Brain microvascular endothelial cell (primary cell): ENCODE measurements at places on chromosomes 2 and 18.

- DNase-seq = no peak
Observed at GRCh38 chr2:216880509-216881184, 20.8 kb upstream of the TNP1 start.

- no peak for DNase-seq
Observed at GRCh38 chr2:168705534-168706470, 96.6 kb upstream of the NOSTRIN start.

DNA sequence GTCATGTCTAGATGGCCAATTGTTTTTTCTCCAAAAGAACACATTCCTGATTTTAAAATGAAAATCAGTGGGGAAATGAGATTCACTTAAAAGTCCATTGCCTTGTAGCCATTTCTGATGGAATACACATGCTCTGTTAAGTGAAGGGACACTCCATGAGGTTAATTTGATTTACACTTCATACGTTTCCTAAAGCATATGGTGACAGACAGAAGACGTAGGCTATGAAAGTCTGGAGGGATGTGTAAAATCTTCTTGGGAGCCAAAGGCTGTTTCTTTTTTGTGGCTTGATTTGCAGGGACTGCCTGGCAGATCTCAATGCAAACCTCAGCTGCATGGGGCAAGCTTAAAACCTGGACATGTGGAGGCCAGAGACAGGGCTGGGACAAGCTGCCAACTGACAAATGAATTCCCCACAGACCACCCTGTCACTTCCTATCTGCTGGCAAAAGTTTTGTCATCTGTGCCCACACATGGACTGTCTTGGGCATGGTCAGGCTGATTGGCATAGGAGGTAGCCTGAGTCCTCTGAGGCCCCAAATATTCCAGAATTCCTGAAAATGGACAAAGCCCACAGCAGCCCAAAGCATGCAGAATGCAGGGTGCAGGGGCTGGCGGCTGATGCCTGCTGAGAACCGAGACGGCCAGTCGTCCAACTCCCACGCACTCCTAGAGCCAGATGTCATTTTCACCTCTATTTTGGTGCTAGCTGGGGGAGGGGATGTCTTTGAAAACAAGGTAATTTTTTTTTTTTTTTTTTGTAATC is 73.9 kb downstream of the SDC1 start:
- DNase-seq = no peak

DNA sequence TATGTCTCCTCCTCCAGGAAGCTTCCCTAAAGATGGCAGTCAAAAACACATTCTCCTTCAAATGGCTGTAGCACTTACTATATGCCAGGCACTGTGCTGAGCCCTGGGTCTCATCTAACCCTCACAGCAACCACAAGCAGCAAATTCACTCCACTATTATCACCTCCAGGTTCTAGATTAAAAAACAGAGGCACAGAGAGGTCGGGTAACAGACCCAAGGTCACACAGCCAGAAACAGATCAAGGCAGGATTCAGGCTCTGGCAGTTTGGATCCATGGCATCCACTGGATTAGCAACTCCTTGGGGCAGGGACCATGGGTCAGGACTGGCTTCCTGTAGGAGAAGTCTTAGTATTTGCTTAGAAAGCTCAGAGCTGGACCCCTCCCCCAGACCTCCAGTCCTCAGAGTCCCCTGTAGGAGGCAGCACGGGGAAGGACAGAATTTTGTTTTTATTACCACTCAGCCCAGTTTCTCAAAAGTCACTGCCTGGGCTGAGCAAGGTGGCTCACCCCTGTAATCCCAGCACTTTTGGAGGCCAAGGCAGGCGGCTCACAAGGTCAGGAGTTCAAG is 34.4 kb downstream of the ZFP36L2 start:
- no peak for DNase-seq

DNA sequence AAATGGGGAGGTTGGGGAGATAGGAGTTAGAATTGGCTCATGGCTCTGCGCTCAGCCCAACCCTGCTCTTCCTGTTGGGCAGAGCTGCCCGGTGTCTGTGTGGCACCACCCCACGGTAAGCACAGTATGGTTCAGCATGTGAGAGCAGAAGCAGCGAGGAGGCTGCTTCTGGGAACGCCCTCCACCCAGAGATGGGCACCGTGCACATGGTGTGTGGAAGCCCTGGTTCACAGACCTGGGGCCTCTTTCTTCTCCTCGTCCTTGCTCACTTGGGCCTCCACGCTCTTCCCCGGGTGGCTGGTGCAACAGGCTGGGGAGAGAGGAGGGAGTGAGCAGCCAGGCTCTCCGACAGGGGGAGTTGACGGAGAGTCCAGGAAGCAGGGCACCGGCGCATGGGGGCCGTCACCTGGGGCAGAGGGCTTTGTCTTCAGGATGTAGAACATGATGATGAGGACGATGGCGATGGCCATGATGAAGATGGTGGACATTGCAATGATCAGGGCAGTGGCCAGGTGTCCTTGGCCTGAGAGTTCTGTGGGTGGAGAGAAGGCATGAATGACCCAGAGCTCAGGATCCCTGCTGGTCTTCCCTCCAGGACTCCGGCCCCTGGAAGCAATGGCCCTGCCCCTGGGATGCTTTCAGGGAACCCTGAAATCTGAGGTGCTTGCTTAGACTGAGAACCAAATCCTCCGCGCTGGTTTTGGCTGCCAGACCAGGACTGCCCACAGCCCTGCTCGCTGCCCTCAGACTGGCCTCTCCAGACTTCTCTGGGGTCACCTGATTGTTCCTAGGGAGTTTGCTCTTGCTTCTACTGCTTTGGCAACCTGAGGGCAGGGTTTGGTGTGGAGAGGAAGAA is 78.3 kb downstream of the EDAR start:
- no peak for DNase-seq

DNA sequence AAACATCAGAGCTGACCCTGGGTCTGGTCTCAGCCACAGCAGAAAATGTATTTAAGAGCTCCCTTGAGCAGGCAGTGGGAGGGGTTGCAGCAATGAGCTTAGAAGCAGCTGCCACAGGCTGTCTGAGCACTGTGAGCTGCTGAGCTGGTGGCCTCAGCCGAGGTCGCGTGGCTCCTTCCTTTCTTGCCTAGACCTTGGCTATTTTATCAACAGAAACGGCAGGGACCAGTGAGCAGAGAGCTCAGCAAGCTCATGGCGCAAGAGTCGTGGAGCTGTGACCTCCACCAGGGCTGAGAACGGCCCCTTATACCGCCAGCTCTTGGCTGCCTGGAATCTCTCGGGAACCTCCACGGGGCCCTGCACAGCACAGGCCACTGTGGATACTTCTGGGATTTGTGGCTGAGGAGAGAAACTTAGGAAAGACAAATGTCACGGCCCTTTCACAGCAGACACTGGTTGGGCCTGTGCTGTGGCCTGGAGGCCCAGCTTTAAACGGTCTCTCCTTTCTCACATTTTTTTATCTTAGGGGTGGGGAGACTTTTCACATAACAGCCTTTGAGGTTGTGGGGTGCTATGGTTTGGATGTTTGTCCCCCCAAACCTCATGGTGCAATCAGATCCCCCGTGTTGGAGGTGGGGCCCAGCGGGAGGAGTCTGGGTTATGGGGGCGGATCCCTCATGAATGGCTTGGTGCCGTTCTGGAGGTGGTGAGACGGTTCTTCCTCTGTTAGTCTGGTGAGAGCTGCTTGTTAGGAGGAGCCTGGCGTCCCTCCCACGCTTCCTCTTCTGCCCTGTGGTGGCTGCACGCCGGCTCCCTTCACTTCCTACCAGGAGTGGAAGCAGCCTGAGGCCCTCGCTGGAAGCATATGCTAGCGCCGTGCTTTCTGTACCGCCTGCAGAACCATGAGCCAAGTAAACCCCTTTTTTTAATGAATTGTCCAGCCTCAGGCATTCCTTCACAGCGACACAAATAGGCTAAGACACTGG is 1.7 kb downstream of the ALLC start:
- peak; percentile 14 for DNase-seq

DNA sequence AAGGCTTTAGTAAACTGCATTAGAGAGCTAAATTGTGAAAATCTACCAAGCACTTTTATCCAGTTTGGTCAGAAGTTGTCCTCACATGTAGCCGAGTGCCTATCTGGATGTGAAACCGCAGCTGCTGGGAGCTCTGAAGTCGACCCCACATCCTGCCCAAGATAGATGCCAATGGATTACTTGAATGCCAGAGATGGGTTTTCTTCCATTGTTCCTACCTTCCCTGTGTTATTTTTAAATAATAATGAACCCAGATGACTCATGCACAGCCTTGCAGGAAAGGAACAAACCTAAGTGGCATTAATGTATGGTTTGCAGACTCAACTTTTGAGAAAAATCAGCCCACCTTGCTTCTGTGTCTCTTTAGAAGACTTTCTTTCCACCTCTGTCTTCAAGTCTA is 408.5 kb downstream of the FBXO15 start:
- no peak for DNase-seq

DNA sequence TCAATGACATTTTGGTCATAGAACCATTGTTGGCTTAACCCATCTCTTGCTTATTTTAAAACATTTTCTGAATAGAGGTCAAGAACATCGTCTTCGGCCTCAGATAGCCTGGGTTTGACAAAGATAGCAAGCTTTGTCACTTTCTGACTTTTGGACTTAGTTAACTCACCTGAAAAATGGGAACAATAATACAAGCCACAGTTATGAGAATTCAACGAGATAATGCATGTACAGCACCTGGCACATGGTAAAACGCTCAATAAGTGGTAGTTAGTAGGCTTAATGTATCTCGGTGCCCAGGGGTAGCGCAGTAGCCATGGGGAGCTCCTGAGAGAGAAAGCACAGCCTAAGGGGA is 446 bp upstream of the COPS7B start:
- DNase-seq = no peak

DNA sequence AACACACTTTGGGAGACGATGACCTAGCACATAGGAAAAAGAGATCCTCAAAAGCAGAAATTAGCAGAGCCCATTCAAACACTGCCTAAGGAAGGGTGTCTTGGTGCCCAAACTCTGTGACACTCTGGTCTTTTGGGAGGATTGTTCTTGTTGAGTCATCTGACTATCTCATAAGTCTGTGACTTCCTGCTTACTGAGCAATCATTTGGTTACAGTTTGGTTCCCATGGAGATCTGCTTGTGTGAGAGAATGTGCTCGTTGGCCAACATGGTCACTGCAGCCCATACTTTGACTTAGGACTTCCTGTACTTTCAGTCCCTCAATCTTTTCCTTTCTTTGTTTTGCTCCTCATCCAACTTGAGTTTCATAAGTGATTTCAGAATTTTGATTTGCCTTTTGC is 602.9 kb downstream of the NYAP2 start:
- DNase-seq = peak; percentile 89

DNA sequence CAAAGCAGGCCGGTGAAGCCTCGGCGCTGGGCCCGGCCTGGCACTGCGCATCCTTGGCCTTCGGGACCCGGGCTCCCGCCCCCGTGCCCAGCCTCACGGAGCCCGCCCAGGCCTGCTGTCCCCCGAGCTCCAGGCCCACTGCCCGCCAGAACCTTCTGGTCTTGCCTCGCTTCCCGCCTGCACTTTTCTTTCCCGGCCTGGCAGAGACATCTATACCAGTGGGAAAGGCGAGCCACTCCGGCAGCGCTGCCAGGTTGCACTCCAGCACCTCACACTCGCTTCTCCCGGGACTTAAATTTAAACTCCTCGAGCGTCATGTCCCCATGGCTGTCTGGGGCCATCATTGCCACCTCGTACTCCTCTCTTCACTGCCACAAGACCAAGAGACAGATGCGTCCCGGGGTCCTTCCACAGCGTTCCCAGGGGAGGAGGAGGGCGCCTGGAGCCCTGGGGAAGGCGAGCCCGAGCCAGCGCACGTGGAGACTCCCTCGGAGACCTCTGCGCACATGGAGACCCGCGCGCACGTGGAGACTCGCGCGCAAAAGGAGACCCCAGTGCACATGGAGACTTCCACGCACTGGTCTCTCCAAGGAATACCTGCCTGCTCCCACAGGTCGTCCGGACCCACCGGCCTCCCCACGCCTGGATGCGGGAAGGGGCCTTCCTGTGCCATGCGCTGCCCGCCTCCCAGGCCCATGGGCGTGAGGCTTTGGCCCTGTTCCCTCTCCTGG is 253.1 kb upstream of the SALL3 start:
- no peak for DNase-seq

DNA sequence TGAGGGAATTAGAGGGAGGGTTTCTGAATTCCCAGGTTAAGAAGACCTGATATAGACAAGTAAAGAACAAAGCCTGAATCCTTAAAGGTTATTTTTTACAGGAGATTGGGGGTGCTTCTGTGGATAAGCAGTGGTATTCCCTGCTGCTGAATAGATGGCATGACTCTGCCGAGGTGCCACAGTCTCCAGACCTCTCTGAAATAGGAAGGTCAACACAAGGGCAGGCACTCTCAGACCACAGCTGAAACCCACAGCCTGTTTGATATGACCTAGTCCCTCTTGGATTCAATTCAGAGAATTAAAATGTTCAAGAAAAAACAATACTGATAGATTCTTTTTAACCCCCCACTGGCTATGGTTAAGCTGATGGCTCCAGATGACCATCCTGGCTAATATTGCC is 259.3 kb downstream of the PTGR3 start:
- peak; percentile 51 for DNase-seq

- no peak for DNase-seq
Observed at GRCh38 chr2:95060446-95061118, 35.1 kb downstream of the MAL start.

DNA sequence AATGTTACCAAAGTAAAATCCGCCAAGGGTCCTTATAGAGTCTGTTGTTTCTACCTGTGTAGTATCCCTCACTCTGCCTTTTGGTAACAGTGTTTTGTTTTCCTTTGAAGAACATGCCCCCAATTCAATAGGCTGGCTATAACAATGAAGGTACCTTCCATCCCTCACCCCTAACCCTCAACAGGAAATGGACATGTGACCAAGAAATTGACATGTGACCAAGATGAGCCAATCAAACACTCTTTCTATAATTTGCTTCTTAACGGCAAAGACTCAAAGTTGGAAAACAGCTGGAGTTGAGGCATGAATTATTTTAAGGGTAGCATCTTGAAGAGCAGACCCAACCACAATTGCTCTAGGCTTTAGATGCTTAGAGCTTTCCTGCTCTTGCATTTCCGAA is 5.4 kb upstream of the MREG start:
- DNase-seq = no peak

- DNase-seq = no peak
Observed at GRCh38 chr18:53764086-53764485, 460.4 kb downstream of the MBD2 start.

DNA sequence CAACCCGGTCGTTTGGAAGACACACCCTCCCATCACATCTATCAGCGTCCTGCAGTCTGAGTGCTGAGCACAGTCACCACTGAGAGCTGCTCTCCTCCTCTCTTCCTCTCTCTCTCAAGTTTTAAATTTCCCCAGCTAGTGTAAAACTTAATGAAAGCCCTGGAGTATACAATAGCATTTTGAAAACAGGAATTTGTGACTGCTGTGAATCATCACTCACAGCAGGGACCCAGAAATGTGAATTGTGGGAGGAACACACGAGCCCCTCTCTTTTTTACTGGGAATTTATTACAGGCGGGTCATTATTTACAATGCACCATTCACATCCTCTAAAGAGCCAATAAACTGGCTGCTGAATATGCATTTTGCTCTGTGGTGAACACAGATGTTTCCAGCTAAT is 185.0 kb upstream of the SMIM21 start:
- no peak for DNase-seq
